ENCODE measurements at places on chromosomes 4 and X. TPM values are rescaled to one million over a fixed set of nuclear protein-coding genes. Genes with fewer than 3 reads are reported as not detected.

Gene CNKSR2
- 1.5 TPM for polyA plus RNA-seq

Gene PPP1R2C
- not detected for polyA plus RNA-seq

Gene FBXL5
- polyA plus RNA-seq, result 96.5 TPM

Gene COX7B2
- polyA plus RNA-seq, result not detected

Gene CFP
- not detected for polyA plus RNA-seq

Gene UGT2B17
- not detected for polyA plus RNA-seq

Gene MAGEC3
- not detected for polyA plus RNA-seq

Gene ZBTB33
- polyA plus RNA-seq, result 5.7 TPM

Gene TSC22D3
- polyA plus RNA-seq, result 235 TPM

Gene SSX2B
- not detected for polyA plus RNA-seq

Gene MAGEA4
- not detected for polyA plus RNA-seq

Gene GPM6B
- polyA plus RNA-seq, result 16.4 TPM

Gene ARX
- polyA plus RNA-seq, result not detected

Gene PHEX
- 0.39 TPM for polyA plus RNA-seq

Gene SSX4
- polyA plus RNA-seq, result not detected

Gene HDX
- polyA plus RNA-seq, result 2.1 TPM

Gene POLR2B
- 65.8 TPM for polyA plus RNA-seq

Gene SPANXN3
- polyA plus RNA-seq, result not detected

Gene CYBB
- not detected for polyA plus RNA-seq

Gene CXCL11
- not detected for polyA plus RNA-seq

Gene NIPAL1
- polyA plus RNA-seq, result 5.5 TPM

Gene LGI2
- polyA plus RNA-seq, result 8.7 TPM

Gene REELD1
- polyA plus RNA-seq, result not detected

Gene SYTL5
- 1.6 TPM for polyA plus RNA-seq

Gene PF4V1
- not detected for polyA plus RNA-seq

Gene SPANXD
- not detected for polyA plus RNA-seq

Gene AKAP14
- polyA plus RNA-seq, result not detected

Gene ITGB1BP2
- polyA plus RNA-seq, result 115 TPM

Gene CXorf49
- not detected for polyA plus RNA-seq

Gene UGT2A1
- polyA plus RNA-seq, result not detected

Gene MAML3
- polyA plus RNA-seq, result 9.6 TPM

Gene RHOXF2
- 0.39 TPM for polyA plus RNA-seq

Gene CDKL2
- 2.0 TPM for polyA plus RNA-seq

Gene ITM2A
- polyA plus RNA-seq, result 20.8 TPM

Gene IRS4
- polyA plus RNA-seq, result not detected

Gene NLRP2B
- 0.24 TPM for polyA plus RNA-seq

Gene ABHD18
- polyA plus RNA-seq, result 21.5 TPM

Gene MGARP
- 4.4 TPM for polyA plus RNA-seq

Gene XK
- polyA plus RNA-seq, result 2.2 TPM

Gene MAOA
- 6.7 TPM for polyA plus RNA-seq

Gene TMSB15A
- polyA plus RNA-seq, result 36.7 TPM

Gene CT45A10
- not detected for polyA plus RNA-seq

Gene PGRMC2
- polyA plus RNA-seq, result 38.9 TPM
